ENCODE measurements at places on chromosomes 5 and 9.

GRCh38 chr5:82820961-82821845, 256.0 kb downstream of the TMEM167A start:
- no peak for DNase-seq

DNA sequence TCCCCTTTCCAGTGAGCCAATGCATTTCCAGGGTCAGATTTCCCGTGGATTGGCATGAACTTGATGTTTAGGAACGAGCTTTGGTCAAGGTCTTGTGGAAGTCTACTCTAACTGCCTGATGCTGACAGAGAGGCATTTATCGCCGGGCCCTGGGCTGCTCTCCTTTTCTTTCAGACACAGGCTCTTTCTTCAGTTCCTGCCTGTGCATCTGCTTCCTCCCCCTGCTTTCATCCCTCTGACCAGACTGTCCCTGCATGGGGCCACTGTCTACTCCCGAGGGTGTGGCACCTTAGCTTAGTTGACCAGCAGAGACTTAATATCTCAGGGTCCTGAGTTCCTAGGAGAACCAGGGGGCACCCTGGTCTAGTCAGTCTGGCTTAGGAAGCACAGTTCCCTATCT, 41.2 kb downstream of the RALGPS1 start:
- DNase-seq: no peak

- DNase-seq: peak; percentile 2
These were observed 28.2 kb downstream of the MTAP start for GRCh38 chr9:21830589-21830988.

DNA sequence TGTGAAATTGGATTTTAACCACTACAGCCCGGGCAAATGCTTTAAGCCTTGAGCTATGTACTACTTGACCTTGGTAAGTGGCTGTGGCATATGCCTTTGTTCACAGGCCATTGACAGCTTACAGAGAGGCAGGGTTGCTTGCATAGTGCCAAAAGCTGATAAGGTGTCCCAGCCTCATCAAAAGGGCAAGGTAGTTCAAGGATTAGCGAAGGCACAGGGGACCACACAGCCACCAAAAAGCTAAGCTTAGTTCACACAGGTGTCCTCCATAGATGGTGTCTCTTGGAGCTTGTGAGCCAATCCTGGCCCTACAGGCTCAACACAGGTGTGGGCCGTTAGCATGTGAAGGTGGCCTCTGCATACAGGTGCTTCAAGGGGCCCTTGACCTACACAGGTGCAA, 86.8 kb downstream of the ZNF622 start:
- no peak for DNase-seq

DNA sequence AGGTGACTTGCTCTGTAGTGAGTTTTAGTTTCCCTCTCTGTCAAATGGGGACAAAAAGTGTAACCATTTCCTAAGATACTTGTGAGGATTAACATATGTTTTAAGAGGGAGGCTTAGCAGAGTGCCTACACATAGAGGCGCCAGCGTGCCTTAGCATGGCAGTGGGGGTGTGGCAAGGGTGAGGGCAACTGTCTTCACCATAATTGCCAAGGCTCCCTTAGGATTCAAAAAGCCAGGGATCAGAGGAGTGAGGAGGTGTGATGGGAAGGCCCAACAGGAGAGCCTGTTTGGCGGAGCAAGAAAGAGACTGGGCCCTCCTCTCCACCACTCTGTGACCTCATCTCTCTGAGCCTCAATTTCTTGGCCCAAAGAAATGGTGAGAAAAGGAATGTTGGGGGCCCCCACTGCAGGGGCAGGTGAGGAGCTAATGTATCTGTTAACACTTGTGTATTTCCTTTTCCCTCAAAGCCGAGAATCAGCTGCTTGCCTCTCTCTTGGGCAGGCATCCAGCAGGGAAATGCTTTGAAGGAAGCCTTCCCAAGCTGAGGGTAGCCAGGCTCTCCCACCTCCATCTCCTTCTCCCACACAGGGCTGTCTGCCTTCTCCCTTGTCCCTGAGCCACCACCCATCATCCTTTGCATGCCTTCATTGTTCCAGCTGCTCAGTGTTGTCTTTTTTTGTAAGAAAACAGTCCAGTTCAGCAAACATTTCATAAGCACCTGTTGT, 76.0 kb downstream of the DAB2IP start:
- DNase-seq: no peak

- peak; percentile 39 for DNase-seq
These were observed 290.5 kb downstream of the SLF1 start for GRCh38 chr5:94908889-94909480.

DNA sequence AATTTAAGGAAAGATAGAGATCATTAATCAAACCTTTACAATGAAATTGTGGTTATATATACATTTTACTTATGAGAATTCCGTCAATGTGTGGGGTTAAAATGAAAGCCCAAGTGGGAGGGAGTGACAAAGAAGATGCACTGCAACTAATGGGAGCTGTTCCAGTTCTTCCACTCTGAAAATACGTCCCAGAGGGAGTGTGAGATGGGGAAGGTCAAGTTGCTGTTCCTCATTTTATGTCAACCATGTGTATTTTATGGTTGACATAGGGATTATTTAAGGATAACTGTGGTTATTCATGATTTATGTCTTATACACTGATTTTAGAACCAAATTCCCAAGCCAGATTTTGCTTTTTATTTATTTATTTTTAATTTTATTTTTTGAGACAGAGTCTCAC, 14.2 kb upstream of the RGS3 start:
- DNase-seq: no peak

DNA sequence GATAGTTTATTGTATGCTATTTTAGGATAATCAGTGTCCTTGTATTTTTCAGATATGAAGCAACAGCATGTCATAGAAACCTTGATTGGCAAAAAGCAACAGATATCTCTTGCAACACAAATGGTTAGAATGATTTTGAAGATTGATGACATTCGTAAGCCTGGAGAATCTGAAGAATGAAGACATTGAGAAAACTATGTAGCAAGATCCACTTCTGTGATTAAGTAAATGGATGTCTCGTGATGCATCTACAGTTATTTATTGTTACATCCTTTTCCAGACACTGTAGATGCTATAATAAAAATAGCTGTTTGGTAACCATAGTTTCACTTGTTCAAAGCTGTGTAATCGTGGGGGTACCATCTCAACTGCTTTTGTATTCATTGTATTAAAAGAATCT, 14.5 kb downstream of the CCT5 start:
- peak; percentile 53 for DNase-seq

GRCh38 chr9:16450578-16450977, 419.9 kb downstream of the BNC2 start:
- no peak for DNase-seq

DNA sequence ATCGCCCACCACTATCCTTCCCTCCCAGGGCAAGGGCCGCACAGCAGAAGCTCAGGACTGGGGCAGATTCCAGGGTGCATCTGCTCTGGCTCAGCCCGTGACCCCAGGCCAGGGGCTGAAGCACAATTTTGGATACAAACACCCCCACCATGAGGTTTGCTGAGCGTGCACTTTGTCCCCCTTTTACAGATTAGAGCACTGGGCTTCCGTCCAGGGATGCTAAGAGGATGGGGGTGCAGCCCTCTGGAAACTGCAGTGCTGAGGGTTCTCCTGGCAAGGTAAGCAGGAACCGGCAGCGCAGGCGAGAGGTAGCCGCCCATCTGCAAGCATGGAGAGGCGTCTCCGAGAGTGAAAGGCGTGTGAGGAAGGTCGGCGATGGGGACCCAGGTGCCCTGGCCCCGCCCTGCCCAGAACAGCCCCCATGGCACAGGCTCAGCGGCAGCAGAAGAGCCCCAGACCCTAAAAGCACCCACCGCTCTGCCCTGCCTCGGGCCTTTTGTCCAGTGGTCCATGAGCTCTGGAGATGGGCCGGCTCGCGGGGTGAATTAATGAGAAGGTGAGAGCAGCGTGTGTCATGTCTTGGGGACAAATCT, 54.5 kb upstream of the OLFM1 start:
- DNase-seq: no peak

GRCh38 chr5:15796096-15796495, 296.1 kb downstream of the FBXL7 start:
- no peak for DNase-seq

GRCh38 chr9:107102011-107102410, 181.1 kb upstream of the RAD23B start:
- DNase-seq: no peak

DNA sequence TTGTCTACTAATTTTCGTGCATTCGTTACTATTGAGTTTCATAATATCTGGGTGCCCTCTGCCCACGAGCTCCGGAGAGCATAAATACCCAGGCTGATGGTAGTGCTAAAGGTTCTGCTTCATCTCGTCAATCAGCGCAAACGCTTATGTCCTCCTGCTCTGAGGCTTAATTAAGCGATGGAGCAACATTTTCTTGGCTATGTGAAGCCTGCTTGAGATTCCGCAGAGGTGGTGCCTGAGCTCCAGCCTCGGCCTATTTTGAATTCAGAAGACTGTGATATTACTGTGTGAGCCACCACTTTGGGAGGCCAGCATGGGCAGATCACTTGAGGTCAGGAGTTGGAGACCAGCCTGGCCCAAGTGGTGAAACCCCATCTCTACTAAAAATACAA, 44.8 kb downstream of the ANXA2R start:
- DNase-seq: no peak

DNA sequence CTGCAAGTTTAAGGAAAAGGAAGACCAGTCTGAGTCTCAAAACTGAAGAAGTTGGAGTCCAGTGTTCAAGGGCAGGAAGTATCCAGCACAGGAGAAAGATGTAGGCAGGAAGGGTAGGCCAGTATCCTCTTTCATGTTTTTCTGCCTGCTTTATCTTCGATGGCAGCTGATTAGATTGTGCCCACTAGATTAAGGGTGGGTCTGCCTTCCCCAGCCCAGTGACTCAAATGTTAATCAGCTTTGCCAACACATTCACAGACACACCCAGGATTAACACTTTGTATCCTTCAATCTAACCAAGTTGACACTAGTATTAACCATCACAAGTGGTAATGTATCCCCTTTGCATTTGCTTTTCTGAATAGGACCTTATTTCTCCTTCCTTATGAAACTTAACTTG, 535.9 kb upstream of the FTMT start:
- no peak for DNase-seq

GRCh38 chr9:77731008-77731698, 83.0 kb upstream of the GNA14 start:
- no peak for DNase-seq

GRCh38 chr9:93007529-93008058, 50.9 kb upstream of the SUSD3 start:
- DNase-seq: no peak

- peak; percentile 40 for DNase-seq
These were observed 20.8 kb upstream of the SEMA4D start for GRCh38 chr9:89518466-89519365.

All from inflammatory macrophage (primary cell).